ENCODE measurements at places on chromosomes 4 and X.

GRCh38 chrX:120029354-120029753 lies 48.1 kb downstream of the RHOXF2B start:
- no peak for DNase-seq

DNA sequence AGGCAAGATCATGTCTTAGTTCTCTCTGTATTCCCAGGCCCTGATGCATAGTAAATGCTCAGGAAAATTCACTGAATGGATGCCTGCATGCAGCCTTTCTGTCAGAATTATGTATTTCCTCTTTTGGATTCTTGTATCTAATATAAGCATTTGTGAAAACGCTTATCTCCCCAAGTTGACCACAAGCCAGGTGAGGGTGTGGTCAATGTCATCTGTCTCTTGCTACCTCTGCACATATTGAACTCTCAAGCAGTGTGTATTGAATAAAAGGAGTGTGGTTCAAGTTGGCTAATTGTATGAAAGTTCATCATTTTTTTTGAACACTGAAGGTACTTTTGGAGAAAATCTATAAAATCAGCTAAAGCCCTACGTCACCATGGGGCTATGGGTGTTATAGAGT lies 84.3 kb downstream of the CNGA2 start:
- DNase-seq = no peak

DNA sequence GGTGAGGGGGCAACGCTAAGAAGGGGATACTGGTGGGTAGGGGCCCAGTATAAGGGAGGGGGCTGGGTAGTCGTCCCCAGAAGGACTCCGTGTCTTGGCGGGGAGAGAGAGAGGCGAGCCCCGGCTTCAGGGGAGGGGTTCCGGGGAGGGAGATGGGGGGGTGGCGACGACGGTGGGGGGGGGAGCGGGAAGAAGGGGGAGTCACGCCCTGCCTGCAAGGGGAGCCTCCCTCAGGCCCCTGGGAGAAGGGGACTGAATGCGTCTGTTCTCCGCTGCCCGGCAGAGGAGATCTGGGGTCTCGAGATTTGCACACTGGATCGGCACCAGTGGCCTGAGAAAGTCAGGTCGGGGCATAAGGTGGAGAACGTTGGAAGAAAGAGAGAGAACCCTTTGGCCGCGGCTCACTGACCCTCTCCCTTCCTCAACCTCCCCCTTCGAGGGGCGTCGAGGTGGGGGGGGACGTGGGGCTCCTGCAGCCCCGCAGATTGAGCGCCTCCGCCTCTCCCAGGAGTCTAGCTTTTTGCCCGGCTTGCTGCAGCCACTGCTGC lies 609 bp upstream of the BCORL1 start:
- DNase-seq = no peak

DNA sequence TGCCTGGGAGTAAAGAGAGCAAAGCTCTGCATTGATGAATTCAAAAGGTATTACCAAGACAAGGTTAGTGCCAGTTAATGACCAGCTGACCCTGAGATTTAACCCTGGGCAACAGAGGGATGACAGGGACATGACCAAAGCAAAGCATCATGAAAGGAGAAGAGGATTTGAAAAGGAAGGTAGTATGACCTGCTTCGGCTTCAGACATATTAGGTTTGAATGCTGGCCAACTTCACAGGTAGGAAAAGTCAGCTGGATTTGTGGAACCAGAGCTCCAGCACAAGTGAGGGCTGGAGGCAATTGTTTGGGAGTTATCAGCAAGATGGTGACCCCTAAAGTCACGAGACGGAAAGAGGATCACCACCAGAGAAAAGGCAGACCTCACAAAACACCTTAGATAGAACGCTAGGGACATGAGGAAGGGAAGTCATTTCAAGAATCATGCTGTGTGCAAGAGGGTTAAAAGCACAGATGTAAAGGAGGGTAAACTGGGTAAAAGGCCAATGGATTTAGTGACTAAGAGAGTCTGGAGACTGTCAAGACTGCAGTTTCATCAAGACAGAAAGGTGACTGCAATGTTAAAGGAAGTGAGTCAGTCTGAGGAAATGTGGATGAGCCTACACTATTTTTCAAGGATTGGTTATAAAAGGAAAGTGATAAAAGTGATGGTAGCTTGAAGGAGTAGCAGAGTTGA lies 45.6 kb downstream of the SH3RF1 start:
- DNase-seq = no peak

GRCh38 chrX:48165241-48165640 lies 31.4 kb downstream of the SSX5 start:
- no peak for DNase-seq

DNA sequence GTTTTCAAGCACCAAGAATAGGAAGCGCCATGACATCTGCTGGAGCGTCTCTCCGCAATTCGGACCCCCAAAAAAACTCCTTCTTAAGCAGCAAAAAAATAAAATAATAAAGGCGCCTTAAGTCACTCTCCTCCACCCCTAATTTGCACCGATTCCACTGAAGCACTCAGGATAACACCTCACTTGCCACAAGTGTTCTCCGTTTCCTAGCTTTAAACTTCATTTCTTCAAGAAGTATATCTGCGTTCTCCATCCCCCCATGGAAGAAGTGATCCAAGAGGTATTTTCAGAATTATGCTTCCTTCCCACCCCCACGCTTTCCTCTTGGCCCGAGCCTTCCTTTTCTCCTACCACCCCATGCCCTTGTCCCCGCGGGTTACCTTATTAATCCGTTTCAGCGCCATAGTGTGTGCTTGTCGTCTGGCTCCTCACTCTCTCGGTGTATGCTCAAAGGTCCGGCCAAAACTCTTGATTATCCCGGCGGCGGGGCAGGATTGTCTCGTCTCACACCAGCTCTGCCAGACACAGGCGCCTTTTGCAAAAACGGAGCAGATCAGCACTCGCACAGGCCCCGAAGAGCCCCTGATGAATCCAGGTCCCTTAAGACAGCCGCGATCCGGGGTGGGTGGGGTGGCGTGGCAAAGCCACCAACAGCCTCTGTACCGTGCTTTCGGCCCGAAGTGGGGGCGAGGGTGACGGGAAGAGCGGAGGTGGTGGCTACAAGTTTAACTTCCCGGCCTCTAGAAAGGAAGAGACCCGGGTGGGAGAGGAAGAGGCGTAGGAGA lies 1.1 kb downstream of the UBE2D3 start:
- DNase-seq = no peak

DNA sequence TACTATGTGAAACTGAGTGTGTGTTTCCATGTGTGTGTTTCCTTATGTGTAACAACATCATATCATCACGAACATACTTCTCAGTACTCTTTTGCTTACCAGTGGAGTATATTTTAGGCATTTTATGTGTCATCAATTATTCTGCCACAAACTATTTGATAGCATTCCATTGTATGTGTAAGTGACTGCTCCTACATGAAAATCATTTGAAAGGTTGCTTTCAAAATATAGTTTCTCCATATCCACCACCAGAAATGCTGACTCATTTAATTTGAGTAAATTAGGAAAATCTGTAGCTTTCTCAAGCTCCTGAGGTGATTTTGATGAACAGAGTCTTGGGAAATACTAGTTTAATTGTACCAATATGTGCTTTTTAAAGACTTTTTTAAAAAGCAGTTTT lies 376.2 kb downstream of the PCDH18 start:
- no peak for DNase-seq

DNA sequence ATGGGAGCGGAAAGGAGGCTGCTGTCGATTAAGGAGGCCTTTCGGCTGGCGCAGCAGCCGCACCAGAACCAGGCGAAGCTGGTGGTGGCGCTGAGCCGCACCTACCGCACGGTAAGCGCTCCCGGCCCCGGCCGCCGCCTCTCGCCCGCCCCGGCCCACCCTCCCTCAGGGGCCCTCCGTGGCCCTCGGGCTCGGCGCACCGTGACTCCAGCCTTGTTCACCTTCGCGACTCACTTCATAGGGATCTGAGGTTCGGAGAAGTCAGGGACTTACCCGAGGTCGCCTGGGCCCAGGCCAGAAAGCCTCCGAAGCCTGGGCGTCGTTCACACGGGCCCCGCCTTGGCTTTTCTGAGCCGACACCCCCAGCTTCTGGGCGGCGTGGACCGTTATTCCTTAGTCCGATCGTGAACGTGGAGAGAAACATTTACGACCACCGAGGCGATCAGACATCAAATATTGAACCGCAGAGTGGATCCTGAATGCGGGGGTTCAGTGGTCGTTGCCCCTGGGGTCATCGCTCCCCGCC lies 362 bp downstream of the NCAPG start:
- peak; percentile 55 for DNase-seq

- DNase-seq = no peak
Observed at GRCh38 chr4:122906859-122907305, 15.5 kb downstream of the NUDT6 start.

- peak; percentile 76 for DNase-seq
Observed at GRCh38 chr4:158209825-158210807, at the start of gene TMEM144. Gene TMEM144 (plus strand): TSS chr4:158210486. CDS start chr4:158212668, 2,182 bp downstream.

DNA sequence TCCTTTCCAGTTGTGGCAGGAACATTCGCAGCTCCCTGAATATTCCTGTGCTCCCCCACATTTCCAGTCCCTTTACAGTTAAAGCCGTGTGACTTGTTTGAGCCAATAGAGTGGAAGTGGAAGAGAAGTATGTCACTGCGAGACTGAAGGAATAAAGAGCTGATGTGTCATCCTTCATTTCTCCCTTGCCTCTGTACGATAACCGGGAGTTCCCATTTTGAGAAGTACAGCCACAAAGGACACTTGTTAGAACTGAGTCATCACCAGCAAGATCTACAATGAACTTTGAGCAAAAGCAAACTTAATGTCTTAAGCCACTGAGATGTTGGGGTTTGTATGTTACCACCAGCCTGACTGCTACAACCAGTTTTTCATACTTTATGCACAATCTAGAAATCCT lies 92.3 kb downstream of the SPRY1 start:
- no peak for DNase-seq

DNA sequence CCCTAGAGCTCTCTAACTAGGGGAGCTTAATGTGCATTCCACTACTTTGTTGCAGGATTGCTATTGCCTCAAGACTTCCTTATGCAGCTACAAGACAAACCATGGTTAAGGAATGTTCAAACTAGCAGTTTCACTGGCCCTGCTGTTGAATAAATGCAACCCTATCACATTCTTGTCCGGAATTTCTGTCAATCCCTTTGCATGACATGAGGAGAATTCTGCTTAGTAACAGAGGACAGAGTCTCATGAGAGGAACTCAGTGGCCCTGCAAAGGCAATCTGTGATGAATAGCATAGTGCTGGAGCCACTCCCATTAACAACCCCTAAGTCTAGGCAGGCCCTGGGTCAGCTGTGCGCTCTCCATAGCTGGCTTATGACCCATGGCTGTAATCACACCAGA lies 30.7 kb upstream of the SGMS2 start:
- no peak for DNase-seq

- no peak for DNase-seq
Observed at GRCh38 chr4:67581208-67581857, 22.8 kb downstream of the STAP1 start.

DNA sequence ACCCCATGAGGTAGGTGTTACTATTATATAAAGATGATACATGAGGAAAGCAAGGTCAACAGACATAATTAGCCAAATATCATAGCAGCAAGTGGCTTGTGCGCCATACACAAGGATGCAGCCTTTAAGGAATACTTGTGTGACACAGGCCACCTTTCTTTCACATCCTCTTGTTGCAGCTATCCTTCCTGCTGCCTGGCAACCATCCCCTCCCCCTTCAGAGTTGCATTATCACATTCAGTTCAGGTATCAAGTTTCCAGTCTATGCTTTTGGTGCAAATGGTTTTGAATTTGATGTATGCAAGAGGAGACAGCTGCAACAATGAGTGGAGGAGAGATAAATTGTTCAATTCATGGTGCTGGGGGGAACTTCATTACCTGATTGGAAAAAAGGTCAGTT lies 6.4 kb downstream of the ZCCHC18 start:
- DNase-seq = no peak

- peak; percentile 57 for DNase-seq
Observed at GRCh38 chrX:154374313-154375155, at the start of gene FLNA. Gene FLNA (minus strand): TSS chrX:154374634. CDS start chrX:154371245, 3,389 bp downstream.

DNA sequence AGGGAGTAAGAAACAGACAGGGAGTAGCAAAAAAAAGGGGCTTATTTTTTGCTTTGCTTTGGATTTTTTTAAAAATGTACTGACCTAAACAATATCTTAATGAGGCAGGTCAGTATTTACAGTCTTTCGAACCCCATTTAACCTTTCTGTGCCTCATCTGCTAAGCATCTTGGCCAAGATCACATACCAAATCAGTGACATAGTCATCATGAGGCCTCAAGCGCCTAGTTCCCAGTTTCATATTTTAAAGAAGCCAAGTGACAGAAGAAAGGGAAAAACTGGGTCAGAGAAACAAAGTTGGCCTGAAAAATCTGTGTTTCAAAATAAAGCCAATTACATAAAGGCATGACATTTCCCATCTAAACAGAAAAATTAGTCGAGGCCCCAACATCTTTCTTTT lies 94.6 kb upstream of the WDR44 start:
- DNase-seq = no peak

GRCh38 chrX:121260596-121261240 lies 213.3 kb downstream of the GLUD2 start:
- no peak for DNase-seq

DNA sequence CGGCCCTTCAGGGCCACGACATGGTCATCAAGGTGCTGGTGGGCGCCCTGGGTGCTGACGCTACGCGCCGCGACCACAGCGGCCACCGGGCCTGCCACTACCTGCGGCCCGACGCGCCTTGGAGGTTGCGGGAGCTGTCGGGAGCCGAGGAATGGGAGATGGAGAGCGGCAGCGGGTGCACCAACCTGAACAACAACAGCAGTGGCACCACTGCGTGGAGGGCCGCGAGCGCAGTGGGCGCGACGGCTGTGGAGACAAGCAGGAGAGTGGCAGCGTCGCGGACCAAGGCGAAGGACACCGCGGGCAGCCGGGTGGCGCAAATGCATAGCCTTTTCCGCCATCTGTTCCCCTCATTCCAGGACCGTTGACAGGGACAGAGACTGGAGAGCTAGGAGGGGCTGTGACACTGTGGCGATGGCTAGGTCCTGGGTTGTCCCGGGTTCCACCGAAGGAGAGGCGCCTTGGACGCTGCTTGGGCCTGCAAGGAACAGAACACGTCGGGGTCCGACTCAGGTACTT lies 919 bp downstream of the SOWAHD start:
- no peak for DNase-seq

- DNase-seq = no peak
Observed at GRCh38 chrX:93422693-93423092, 250.7 kb downstream of the NAP1L3 start.

Measured in stimulated activated CD4-positive, alpha-beta T cell treated with anti-CD3 and anti-CD28 coated beads, Interleukin-15, amount 100 ng/mL, for 24 hours (primary cell).